Hematopoietic multipotent progenitor cell treated with erythropoietin and hydrocortisone succinate and interleukin-3 and kit ligand, for 15 days (in vitro differentiated cells): ENCODE measurements at places on chromosomes 4 and X.
A peak's percentile ranks its signal among the peaks of the same experiment; 100 is the strongest.

GRCh38 chrX:74521961-74522751 lies 92.3 kb downstream of the RLIM start:
- DNase-seq: no peak

DNA sequence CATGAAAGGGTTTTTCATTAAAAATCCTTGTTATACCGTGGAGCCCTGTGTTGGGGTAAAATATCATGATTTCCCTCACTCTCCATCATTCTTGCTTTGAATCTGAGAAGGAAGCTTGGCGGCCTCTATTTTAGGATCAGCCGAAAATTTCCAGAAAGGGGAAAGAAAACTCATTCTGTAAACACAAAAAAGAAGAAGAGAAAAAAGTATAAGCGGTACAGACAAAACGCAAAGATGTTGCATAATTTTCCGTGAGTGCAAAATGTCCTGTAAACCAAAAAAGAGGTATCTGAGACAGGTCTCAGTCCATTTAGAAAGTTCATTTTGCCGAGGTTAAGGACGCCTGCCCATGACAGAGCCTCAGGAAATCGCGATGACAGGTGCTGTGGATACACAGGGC lies 5.3 kb downstream of the CSF2RA start:
- DNase-seq: no peak

DNA sequence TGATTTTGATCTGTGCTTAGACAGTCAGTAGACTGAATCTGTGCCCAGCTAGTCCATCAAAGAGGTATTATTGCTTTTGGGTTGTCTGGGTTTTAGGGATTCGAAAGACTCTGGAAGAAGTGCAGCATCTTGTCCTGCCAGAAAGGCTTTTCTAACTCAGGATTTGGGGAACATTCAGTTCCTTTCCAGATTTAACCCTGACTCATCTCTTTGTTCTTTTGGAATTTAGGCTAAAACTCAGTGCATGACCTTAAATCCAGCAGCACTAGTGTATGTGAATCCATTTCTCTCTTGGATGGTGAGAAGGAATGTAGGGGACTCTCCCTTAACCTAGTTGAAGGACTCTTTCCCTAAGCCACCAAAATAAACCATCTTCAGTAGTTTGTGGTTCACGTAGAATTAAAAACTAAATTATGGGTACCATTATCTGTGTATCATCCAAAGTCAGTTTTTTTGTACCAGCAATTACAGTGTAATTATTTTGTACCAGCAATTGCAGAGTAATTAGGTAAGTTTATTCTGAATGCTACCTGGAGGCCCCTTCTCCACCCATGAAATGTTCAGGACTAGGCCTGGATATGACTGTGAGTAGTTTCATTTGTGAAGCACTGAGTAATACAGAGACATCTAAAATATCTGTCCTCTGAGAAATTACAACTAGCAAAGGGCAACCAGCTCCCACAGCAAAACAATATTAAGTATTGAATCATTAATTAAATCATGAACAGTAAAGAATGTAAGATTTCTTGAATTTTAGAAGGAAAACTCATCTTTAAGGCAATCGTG lies 384.0 kb downstream of the TMA16 start:
- no peak for DNase-seq

DNA sequence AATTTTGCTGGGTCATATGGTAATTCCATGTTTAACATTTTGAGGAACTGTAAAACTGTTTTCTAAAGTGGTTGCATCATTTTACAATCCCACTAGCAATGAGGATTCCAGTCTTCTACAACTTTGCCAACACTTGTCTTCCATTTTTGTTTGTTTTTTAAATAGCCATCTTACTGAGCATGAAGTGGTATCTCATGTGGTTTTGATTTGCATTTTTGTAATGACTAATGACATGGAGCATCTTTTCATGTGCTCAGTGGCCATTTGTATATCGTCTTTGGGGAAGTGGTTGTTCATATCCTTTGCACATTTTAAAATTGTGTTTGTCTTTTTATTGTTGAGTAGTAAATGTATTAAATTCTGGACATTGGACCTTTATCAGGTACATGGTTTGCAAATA lies 94.7 kb downstream of the TMEM131L start:
- DNase-seq: no peak

DNA sequence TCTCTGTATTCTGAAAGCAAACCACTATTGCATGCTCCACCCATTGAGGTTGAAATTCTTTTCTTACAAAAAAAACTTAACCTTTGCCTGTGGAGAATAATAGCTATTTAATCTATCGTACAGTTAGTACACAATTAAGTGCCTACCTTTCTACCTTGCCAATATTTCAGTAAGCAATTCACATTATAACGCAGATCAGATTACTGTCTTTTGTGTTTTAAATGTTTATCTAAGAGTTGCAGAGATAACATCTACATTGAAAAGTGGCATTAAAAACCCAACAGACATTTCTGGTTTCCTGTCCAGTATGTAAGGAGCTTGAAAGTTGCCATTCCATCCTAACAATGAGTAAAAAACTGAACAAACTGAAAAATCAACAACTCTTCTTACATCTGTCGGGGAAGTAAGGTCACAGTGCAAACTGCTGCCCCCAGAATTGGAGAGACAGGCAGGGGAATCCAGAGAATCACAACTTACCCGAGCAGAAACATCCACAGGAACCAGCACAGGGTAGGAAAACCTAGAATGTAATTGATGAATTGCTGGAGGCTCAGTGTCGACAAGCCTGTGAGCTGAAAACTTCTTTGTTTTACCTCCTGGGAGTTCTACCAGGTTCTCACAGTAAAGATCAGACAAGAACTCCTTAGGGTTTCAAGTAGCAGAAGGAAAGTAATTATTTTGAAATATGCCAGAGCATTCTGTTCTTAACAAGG lies 27.3 kb upstream of the ACSL4 start:
- no peak for DNase-seq

DNA sequence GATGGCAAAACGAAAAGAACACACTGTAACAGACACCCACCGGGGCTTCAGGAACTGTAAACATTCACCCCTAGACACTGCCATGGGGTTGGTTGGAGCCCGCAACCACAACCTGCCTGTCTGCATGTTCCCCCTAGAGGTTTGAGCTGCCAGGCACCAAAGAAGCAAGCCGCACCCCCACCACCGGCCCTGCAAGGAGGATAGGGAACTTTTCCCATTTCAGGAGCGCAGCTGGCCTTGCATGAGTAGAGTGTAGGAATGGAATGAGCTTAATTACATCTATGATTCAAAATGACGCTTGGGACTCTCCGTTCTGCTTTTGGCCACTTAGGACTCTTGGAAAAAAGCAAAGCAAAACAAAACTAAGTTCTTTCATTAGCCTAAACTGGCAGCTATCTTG lies 243.6 kb upstream of the CTSO start:
- no peak for DNase-seq

DNA sequence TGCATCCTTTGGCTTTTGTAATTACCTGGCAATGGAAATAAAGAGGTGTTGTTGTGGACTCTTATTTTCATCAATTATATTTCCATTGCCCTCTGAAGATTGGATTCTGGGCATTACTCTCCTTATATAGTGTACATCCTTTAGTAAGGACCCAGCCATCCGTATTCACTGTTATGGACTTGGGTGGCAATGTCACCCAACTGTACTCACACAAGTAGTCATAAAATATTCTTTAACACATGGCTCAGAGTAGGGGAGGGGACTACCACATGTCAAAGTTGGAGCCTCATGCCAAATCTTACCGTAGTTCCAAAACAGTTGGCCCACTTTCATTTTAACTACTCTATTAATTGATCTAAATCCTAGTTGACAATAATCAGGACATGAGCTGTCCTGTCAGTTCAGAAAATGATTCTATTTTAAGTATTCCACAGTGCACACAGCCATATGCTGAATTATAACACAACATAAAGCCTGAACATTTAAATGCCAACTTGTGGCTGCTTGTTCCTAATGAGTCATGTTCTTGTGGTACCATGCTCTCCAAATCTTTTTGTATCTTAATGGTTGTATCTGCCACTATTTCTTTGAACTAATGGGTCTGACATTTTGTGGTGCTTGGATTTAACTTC lies 4.9 kb downstream of the FRAS1 start:
- DNase-seq: no peak

- peak; percentile 38 for DNase-seq
Measured at GRCh38 chr4:152534541-152535359, 1.1 kb downstream of the FBXW7 start.
